AG04450 (cell line): ENCODE measurements at places on chromosomes 5 and 9.
A peak's percentile ranks its signal among the peaks of the same experiment; 100 is the strongest.

DNA sequence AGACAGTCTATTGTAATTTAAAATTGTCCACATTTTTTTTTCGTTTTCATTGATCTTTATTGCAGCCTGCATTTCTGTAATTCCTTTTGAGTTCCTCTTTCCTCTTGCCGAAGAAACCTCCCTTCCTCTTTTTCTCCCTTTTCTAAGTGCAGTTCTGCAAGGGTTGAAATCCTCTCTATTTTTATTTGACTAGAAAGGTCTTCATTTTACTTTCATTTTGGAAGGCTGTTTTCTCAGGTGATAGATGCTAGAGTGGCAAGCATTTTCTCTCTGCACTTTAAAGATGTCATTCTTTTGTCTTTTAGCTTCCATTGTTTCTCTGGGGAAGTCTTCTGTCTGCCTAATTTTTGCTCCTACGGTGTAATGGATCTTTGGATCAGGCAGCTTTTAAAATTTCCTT, 248.5 kb downstream of the SMARCA2 start:
- no peak for DNase-seq

DNA sequence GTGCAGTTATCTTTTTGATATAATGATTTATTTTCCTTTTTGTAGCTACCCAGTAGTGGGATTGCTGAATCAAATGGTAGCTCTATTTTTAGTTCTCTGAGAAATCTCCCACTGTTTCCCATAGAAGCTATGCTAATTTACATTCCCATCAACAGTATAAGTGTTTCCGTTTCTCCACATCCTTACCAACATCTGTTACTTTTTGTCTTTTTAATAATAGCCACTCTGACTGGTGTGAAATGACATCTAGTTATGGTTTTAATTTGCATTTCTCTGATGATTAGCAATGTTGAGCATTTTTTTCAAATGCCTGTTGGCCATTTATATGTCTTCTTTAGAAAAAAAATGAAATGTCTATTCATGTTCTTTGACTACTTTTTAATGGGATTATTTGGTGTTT, 94.7 kb downstream of the SERINC5 start:
- no peak for DNase-seq

DNA sequence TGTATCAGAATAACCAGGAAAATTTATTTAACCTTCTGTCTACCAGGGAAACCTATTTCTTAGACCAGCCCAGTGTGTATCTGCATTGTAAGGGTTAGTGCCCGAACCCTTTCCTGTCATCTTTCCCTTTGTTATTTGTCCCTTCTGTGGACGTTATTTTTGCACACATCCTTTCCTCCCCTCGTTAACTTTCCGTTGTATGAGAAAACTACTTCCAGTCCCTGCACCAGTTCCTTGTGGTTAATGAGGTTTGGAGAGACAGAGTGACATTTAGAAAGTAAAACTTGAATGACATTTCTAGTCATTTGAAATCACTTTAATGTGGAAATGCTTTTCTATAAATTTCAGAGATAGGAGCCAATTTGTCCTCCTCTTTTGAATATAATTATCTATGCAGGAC, 4.3 kb upstream of the IFNB1 start:
- DNase-seq, result no peak

GRCh38 chr9:385818-386398, 171.2 kb downstream of the DOCK8 start:
- peak; percentile 6 for DNase-seq

DNA sequence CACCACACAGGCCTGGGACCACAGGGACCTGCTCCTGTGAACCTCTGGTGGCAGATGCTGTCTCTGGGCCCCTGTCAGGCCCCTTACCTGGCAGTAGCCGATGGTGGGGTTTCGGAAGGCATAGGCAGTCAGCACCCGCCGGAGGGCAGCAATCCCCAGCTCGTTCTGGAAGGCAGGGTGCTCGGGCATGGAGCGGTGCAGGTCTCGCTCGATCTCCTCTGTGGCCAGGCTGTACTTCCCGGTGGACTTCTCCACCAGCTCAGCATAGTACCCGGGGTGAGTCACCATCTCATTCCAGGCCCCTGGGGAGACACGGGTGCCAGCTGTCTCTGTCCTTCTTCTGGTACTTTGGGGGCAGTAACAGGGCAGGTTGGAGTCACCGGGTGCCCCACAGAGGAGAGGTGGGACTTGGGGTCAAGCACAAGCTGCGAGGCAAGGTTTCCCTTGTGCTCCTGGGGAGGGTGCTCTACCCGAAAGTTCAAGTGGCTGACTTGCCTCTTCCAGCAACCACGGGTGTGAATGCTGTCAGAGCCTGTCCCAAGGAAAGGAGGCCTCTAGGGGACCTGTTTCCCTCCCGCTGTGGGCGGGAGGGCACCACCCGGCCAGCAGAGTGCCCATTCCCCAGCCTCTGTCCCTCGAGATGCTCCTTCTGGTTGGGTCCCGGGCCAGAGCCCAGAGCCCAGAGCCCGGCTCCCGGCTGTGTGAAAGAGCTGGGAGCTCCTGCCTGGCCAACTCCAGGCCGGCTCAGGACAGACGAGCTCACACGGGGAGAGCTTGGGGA, 19.8 kb upstream of the MRNIP start:
- DNase-seq, result no peak

DNA sequence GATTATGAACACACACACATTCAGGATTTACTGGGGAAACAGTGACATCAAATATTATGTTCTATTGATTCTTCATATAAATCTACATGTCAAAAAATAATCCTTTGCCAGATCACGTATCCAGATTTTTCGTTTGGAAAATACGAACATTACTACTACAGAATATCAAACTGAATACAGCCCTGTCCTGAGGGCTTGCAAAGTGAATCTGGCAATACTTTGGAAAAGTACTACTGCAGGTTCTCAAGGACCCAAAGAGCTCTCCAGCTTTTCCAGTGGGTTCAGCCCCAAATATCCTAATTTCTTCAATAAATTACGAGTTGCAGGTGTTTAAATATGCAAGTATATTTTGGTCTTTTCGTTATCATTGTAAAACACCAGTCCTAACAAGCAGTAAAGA, 411 bp upstream of the NDUFS4 start:
- no peak for DNase-seq

DNA sequence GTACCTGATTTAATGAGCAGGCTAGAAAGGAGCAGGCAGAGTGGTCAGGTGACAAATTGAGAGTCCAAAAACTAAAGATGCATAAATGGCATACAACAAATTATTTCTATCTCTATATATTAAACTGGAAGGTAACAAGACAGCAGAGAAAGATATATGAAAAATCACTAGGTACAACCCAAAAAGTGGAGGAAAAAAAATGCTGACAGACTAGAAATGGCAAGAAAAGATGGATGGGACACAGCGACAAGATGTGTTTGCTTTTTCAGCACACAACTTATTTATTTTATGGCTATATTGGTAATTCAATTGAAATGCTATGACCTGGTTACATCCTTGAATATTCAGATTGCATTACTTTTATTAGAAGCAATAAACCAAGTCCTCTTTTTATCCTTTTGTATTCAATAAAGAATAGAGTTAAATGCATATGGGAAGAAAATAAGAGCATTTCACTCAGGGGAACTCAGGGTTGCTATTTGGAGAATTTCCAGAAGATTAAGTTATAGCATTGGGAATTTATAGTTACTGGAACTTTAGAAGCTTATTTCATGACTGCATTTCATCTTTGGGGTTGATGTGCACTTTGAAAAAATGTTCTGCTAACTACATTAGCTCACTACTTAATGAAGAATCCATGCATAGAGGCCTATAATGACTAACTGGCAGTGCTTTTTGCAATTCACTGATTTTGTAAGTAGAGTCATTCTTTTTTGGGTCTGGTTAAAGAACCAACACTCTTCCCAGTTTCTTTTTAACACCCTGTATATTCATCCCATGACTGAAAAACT, 566.6 kb upstream of the TUSC1 start:
- no peak for DNase-seq

- no peak for DNase-seq
Observed at GRCh38 chr9:93308158-93308602, 124.2 kb downstream of the WNK2 start.

- DNase-seq, result no peak
Observed at GRCh38 chr9:68457803-68458202, 82.9 kb downstream of the TMEM252 start.

- no peak for DNase-seq
Observed at GRCh38 chr5:40873286-40873880, 32.2 kb downstream of the CARD6 start.

- DNase-seq, result no peak
Observed at GRCh38 chr9:130871395-130872062, 25.1 kb downstream of the QRFP start.

GRCh38 chr9:4299005-4299795, 668 bp downstream of the GLIS3 start:
- no peak for DNase-seq

GRCh38 chr9:34431667-34432066, 26.7 kb downstream of the FAM219A start:
- no peak for DNase-seq

- DNase-seq, result no peak
Observed at GRCh38 chr9:35919212-35920008, 10.1 kb downstream of the SPAAR start.

DNA sequence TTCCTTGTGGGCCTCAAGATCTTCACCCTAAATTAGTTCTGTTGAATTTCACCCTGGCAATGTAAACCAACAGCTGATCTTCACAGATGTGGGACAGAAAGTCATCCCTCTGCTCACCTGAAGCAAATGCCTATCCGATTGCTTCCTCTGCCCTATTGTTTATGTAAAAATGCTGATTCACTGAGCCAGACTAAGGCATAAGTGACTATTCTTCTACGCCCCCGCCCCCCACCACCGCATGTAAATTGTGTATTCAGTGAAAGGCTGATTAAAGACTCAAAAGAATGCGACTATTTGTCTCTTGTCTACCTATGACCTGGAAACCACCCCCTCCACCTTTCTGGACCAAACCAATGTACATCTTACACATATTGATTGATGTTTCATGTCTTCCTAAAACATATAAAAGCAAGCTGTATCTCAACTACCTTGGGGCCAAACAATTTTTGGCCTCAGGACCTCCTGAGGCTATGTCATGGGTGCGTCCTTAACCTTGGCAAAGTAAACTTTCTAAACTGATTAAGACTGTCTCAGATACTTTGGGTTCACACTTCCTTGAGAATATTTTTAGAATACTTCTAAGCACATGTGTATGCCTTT, 129.7 kb upstream of the BOD1 start:
- no peak for DNase-seq

DNA sequence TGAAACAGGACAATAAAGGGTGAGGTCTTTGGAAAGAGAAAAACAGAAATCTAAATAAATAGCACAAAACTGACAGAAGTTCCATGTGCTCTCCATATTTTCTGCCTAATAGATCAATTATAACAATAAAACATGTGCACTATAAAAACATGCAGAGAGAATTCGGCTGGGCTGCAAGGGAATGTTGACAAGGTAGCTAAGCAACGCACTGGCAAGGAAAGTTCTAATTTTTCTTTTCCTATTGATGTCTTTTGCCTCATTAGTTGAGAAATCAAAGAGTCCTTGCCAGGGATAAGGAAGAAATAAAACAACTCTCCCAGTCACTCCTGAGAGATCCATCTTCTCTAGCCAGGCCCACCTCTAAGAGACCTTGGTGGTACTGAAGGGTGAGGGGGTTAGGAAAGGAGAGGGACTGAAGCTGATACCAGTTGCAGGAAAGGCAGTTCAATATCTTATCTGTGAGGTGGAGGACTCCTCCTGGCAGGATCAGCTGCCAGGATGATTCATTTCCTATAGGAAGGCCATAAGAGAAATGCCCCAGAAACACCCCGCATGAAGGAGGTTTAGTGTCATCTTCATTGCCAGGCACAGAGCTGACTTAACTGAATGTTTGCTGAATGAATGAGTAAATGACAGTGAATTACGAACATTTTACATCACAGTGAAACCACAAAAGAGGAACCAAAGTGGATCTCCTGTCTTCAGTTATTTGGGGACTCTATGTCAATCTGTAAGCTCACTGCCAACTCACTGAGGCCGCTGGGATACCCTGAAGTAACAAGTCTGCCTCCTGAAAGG, 63.7 kb upstream of the IFNK start:
- no peak for DNase-seq

- no peak for DNase-seq
Observed at GRCh38 chr9:16459421-16460148, 410.9 kb downstream of the BNC2 start.

GRCh38 chr5:136007271-136007670, 21.5 kb upstream of the TGFBI start:
- no peak for DNase-seq

- DNase-seq, result no peak
Observed at GRCh38 chr5:6713274-6714225, at the start of gene TENT4A. Gene TENT4A (plus strand): TSS chr5:6713432. CDS start chr5:6713984, 552 bp downstream.

GRCh38 chr5:97735209-97735608, 552.2 kb upstream of the RIOK2 start:
- DNase-seq, result peak; percentile 55

DNA sequence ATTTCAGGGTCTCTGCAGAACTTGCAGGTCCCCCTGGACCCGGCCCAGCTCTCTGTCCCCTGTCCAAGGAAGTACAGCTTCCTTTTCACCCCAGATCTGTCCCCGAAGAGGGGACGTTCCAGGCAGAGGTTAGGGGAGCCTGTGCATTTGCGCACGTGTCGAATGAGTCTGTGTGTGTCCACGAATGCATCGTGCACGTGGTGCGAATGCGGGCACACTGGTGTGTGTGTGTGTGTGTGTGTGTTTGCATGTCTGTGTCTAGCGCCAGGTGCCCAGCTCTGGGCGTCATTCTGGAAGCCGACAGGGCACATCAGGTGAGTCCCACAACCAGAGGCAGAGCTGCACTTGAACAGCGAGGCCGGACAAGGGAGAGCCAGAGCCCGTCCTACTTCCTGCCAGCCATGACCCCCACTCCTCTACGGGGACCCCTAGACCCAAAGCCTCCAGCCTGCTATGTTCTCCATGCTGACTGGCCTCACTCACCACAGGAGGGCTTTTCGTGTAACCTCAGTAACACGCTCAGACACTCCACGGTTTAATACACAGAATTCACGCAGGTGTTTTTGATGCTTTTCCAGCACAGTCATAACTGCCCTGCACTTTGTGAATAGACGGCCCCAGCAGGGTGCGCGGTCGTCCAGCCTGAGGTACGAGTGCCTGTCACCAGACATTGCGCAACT, 41.3 kb upstream of the CACNA1B start:
- no peak for DNase-seq

DNA sequence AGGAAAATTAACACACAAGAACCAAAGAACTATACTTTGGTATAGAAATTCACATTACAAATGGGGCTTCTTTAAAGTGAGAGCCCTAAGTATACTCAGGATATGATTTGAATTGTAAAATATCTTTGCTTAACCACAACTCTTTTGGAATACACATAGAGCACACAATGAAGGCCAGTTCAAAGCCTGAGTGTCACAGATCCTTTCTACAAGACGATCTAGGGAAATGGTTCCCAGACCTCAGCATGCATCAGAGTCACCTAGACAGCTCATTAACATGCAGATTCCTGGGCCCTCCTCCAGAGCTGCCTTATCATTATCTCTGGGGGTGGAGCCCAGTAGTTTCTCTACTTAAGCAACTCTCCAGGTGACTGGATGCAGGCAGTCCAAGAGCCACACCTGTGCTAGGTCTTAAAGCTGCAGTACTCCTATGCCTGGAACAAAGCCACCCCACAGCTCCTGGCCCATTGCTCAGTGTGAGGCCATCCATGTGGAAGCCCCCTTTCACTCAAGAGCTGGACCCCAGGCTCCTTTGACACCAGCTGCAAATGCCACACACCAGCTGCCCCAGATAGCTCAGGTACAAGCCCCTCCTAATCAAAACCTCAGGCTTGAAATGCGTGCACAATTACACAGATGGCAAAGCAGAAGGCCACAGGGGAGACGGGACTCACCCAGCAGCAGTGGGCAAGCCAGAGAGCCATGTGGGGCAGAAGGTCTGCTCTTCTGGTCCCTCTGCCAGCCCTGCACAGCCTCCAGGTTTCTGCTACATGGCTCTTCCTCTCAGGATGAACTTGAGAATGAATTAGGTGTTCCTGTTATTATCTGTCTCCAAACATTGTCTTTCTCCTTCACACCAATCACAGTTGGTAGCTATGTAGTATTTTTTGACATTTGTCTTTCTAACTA, 106.1 kb downstream of the SH3TC2 start:
- no peak for DNase-seq
